Fibroblast of skin of right biceps (primary cell): ENCODE measurements at places on chromosomes 1 and 21.

DNA sequence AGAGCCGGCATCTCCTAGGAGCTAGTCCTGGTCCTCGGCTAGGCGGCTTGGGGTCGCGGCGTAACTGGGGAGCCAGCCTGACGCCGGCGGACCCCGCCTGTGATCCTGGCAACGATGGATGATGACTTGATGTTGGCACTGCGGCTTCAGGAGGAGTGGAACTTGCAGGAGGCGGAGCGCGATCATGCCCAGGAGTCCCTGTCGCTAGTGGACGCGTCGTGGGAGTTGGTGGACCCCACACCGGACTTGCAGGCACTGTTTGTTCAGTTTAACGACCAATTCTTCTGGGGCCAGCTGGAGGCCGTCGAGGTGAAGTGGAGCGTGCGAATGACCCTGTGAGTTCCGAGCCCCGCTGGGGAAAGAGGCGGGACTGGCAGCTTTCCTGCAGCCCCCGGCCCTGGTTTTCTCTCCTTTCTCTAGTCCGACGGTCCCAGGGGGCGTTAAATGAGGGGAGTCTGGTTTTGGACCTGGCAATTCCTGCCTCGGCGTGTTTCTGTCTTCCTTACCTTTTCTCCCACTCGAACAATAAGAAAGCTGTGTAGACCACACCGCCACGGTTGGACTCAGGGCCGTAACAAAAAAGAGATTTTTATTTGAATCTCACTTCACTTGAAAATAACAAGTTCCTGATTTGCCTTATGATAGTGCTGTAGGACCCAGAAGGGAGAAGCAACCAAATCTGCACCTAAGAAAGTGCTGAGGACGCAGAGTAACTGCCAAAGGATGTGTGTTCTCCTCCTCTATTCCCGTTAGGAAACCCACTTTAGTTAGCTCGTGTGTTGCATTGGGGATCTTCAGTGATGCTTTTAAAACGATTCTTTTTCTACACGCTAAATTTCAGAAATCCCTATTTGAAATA lies at the start of gene SPRTN:
SPRTN (plus strand) TSS at position 24 of the 859 bp plus-strand sequence; CDS start at position 115, 91 bp downstream.
- DNase-seq = no peak

DNA sequence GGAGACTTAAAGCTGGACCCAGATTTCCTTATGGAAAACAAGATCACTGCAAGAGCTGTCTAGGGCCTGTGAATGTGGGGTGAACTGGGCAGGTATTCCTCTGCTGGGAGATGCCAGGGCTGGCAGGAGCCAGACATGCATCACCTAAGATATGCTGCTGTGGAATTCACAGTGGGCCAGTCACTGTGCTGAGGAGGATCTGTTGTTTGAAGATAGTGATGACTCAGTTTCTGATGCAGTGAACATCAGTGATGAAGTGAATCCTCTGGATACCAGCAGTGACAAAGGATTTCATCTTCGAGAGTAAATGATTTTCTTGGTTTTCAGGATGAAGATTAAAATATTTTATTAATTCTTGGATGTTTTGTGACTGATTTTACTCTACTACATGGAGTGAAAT lies 29.9 kb upstream of the CAMSAP2 start:
- DNase-seq = peak; percentile 32

GRCh38 chr1:70220015-70220414 lies 1.2 kb upstream of the SRSF11 start:
- no peak for DNase-seq

DNA sequence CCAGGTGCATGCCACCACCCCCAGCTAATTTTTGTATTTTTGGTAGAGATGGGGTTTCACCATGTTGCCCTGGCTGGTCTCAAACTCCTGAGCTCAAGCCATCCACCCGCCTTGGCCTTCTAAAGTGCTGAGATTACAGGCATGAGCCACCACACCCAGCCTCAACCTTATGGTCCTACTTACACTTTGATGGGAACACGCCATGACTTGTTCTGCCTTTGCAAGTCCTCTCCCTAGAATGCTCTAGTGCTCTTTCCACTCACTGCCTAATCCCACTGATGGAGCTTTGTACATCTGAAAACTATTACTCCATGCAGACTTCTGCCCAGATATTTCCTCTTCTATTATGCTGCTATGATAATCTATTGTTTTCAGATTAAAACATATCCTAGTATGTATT lies 174.3 kb downstream of the DAB1 start:
- no peak for DNase-seq

DNA sequence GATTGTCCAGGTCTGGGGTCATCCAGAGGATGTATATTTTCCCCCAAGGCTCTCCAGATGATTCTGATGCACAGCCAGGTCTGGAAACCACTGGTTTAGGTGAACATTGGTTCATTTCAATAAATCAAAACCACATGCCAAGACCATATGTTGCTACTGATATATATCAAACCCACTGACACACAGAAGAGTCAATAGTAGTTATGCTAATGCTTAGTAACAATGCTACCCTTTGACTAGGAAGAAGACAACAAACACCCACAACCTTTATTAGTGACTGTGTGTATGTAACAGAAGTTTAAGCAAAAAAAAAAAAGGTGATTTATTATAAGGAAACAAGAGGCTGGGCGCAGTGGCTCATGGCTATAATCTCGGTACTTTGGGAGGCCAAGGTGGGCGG lies 35.6 kb upstream of the POU2F1 start:
- no peak for DNase-seq

- DNase-seq = no peak
These were observed 5.0 kb upstream of the MEAF6 start for GRCh38 chr1:37519613-37520012.

DNA sequence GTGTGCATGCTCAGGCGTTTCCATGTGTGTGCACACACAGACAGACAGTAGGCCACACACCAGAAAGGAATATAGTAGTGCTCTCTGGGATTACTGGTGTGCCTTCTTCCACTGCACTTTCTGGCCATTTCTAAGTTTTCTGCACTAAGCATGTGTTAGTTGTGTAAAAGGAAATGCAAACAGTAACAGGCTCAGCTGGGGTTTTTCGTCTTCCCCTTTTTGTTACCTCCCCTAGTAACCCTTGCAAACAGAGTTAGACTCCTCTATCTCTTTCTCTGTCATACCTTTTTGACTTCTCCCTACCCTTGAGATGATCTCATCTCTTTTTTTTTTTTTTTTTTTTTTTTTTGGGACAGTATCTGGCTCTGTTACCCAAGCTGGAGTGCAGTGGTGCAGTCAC lies 196.3 kb downstream of the SDCCAG8 start:
- no peak for DNase-seq

GRCh38 chr21:17819877-17820229 lies 697 bp upstream of the C21orf91 start:
- DNase-seq = no peak

- DNase-seq = no peak
These were observed 108.2 kb downstream of the NBPF12 start for GRCh38 chr1:147046189-147046862.

DNA sequence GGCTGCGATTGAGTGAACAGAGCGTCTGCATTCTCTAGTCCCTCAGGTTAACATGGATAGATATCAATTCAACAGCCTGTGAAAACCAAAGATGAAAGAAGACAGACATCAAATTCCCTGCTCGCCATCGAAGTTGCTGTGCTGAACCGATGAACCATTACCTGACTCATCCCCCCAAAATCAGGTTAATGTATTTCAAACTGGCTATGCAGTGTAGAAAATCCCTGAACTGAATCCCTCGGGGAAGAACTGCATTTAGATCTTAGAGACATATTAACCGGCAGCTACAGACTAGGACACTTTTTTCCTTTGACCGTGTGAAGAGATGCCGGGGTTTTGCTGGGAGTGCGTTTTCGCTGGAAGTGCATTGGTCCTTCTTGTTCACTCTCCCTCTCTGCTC lies 213.2 kb upstream of the KIAA0040 start:
- no peak for DNase-seq

GRCh38 chr1:1925437-1926345 lies 6.6 kb upstream of the TMEM52 start:
- no peak for DNase-seq

GRCh38 chr1:240234485-240235210 lies 143.0 kb downstream of the FMN2 start:
- peak; percentile 98 for DNase-seq

DNA sequence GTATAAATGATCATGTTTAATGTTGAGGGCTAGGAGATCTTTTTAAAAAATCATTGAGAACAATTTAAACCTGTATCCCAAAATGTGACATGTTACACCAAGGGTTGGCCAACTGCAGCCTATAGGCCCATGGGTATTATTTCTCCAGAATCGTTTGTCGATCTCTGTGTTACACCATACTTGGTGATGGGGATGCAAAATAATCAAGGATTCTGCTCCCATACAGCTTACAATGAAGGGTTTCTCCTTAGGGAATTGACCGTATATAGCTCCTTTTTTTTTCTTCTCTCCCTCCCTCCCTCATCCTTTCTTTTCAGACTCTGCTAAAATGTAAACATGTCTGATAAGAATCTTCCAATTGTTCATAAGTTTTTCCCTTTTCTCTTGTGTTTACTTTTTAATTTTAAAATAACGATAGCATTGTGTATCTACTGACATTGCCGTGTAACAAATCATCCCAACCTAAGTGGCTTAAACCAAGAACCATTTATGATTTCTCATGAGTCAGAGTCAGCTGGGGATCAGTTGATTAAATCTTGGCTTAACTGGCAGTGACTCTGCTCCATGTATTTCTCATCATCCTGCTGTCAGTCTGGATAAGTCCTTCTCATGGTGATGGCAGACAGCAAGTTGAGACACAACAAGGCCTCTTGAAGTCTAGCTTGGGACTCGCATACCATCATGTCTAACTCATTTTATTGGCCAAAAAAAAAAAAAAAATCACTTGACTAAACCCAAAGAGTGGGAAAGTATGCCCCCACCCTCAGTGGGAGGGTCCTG lies 48.0 kb downstream of the MARK1 start:
- no peak for DNase-seq

DNA sequence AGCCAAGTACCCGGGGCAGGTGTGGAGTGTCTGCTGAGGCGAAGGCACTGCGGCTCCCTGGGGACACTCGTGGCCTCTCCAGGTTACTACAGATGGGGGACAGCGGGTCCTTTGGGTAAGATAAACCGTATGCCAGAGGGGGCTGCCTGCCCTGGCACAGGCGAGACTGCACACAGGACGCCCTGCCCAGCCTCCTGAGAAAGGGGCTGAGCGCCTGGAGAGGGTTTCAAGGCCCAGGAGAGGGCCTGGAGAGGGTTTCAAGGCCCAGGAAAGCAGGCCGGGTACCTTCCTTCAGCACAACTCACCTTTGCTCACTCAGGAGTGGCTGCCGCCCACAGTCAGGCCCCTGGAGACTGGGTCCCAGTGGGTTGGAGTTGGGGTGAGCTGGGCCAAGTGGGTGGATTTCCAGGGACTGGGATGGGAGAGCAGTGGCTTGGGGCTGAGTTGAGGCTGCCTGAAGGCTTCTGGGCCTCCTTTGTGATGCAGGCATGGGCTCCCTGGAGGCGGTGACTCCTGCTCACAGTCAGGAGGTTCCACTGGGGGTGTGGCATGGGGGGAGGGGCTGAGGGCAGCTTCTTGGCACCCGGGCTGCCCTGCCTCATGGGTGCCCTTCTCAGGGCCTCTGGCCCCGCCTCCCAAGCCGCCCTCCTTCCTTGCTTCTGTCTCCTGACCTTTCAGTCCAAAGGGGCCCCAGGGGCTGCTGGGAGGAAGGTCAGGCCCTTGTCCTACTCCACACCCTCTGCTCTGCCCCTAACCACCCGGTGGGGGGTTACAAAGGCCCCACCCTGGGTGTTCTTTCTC lies at the start of gene MMEL1:
MMEL1 (minus strand) TSS at position 456 of the 801 bp plus-strand sequence. CDS start 3,532 bp downstream, outside the sequence.
- DNase-seq = no peak

DNA sequence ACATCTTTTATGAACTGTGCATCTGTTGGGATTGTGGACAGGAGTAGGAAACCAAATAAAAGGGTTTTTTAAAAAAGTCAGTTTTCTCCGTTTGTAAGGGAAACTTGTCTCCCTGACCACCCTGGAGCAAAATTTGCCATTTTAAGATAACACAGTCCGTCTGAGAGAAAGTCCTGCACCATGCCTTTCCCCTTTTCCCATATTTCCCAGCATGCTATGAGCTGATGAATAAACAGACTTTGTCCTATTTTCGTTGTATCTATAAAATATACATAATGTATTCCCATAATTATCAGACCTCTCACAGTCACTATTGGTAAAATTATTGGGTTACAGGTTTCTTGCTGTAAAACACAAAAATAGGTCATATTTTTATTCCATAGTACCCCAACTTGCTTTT lies 1.7 kb upstream of the AKT3 start:
- no peak for DNase-seq

- peak; percentile 32 for DNase-seq
These were observed 80.3 kb downstream of the NFIA start for GRCh38 chr1:61162520-61163258.

GRCh38 chr21:18725653-18726052 lies 322.1 kb upstream of the TMPRSS15 start:
- no peak for DNase-seq

DNA sequence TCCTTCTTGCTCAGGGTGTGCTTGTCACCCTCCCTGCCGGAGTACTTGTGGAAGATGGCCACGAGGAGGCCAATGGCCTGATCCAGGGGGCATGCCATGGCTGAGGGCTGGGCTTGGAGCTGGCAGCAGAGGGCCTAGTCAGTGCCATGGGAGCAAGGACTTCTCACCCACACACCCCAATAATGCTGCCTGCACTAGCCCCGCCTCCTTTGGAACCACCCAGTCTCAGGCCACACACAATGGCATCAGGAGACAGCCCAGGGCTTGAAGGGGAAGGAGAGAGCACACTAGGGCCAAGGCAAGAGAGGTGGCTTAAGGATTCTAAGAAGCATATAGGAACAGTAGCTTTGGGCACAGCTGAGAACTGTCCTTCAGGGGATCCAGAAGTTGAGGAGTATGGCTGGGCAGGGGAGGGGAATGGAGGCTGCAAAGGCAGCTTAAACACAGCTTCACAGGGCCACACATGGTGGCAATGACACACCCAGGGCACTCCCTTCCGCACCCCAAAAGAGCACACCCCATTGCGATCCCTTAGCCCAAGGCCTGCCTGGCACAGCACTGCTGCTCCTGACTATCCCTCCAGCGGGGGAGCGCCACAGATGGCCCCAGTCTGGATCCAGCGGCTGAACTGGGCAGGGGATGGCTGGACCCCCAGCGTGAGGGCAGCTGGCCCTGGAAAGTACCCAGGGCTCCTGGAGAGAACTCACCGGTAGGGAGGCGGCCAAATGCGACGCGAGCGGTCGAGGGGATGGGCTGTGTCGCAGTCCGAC lies at the start of gene S100A6:
S100A6 (minus strand) TSS at position 750 of the 770 bp plus-strand sequence; CDS start at position 98, 652 bp downstream.
- peak; percentile 37 for DNase-seq

GRCh38 chr1:45317166-45317565 lies 9.5 kb upstream of the HPDL start:
- no peak for DNase-seq

- no peak for DNase-seq
These were observed 62.9 kb downstream of the RIPK4 start for GRCh38 chr21:41703857-41704501.

DNA sequence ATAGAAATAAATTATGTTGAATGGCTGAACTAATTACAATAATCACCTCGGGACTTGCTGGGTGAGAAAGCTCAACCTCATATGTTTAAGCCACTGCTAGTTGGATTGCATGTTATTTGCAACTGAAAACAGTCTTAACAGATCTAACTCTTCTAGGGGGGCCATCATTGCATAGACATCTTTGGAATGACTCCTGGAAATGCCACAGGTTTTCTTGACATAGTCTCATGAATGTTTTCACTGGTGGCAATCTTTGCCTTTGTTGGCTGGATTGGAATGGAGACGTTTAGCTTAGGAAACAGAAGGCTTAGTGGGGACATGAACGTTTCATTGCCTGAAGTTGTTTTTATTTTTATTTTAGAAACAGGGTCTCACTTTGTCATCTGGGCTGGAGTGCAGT lies 8.8 kb upstream of the WDTC1 start:
- no peak for DNase-seq
